ENCODE measurements at places on chromosomes 16 and 17. TPM values are rescaled to one million over a fixed set of nuclear protein-coding genes. Genes with fewer than 3 reads are reported as not detected.

DNA sequence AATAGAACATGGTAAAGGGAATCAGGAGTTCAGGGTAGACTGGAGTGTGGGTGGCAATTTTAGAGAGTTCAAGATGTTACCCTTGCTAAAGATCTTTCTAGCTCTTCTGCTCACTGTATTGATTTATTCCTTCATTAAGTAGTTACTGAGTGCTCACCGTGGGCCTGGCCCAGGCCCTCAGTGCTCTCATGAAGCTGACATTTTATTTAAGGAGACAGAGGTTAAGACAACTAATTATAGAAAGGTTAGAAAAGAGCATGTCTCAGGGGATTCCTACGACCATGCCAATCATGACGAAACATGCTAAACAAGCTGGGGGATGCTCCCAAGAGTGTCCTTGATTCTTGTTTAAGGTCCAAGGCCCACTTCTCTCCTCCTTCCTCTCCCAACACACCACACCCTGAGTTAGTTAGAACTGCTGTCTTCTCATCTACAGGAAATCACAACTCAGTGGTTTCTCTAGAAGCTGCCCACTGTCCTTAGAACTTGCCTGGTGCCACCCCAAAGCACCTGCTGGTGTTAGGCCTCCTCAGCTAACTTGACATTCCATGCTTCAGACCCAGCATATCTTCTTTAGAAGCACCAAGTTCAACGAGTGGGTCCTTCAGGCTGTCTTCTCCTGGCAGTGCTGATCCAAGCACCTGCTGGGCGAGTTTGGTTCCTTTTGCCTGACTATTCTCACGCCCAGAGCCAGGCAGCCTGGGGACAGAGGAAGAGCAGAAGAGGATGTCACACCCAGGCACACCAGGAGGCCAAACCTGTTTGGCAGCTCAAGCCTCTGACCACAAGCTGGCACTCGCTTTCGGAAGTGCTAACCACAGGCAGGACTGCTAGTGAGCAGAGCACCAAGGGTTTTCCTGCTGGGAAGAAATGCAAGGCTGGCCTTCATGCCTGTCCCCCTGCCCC is 79.0 kb downstream of the GAS7 start:
- no peak for ATAC-seq
- no peak overlapping the region for H3K4me3 ChIP-seq
- peaks cover 6% of the 10 kb centered on the region for H3K4me1 ChIP-seq
- no peak overlapping the region for H3K27ac ChIP-seq
- peaks cover 30% of the 10 kb centered on the region for H3K27me3 ChIP-seq

GRCh38 chr17:7440834-7441195 is 1.5 kb downstream of the FGF11 start:
- H3K36me3 ChIP-seq, result peaks cover 47% of the 10 kb centered on the region
- peaks cover 23% of the 10 kb centered on the region for H3K4me1 ChIP-seq
- peak overlapping the region; percentile 95 for H3K4me3 ChIP-seq
- peak overlapping the region; percentile 84 for H3K27ac ChIP-seq

GRCh38 chr16:69619514-69619913 is 53.7 kb downstream of the NFAT5 start:
- peaks cover 67% of the 10 kb centered on the region for H3K36me3 ChIP-seq
- no peak overlapping the region for H3K27ac ChIP-seq
- no peaks in the 10 kb centered on the region for H3K27me3 ChIP-seq

GRCh38 chr16:75792771-75793492 is 66.6 kb upstream of the CPHXL start:
- H3K27ac ChIP-seq, result no peak overlapping the region
- H3K27me3 ChIP-seq, result peaks cover 3% of the 10 kb centered on the region
- ATAC-seq, result no peak
- H3K4me1 ChIP-seq, result no peaks in the 10 kb centered on the region
- no peak overlapping the region for H3K4me3 ChIP-seq

GRCh38 chr17:81576621-81577277 is 24.6 kb upstream of the FAAP100 start:
- H3K4me1 ChIP-seq, result peaks cover 21% of the 10 kb centered on the region
- H3K36me3 ChIP-seq, result peaks cover 89% of the 10 kb centered on the region
- ATAC-seq, result no peak
- no peaks in the 10 kb centered on the region for H3K27me3 ChIP-seq
- H3K4me3 ChIP-seq, result no peak overlapping the region

DNA sequence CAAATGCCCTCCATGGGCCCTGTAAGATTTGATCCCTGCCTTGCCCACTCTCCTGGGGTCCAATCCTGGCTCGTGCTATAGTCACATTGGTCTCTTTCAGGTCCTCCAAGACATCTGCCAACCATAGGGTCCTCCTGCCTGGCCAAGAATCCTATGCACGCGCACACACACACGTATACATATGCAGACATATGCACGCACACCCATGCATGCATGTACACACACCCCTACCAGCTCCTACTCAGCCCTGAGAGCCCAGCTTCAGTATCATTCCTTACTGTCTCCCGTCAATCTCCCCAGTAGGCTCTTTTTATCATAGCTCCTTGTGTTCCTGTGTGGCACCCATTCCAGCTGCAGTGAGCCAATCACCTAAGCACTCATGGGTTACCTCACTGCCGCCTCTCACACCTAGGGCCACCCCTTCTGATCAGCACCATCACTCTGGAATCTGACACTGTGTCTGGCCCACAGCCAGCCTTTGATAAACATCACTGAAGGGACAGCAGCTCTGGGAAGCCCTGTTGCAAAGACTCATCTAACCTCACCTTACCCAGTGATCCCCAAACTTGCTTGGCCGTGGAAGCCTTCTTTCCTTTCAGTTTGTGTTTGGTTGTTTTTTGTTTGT is 7.9 kb upstream of the DNAH17 start:
- no peak for ATAC-seq
- no peak overlapping the region for H3K27ac ChIP-seq
- H3K36me3 ChIP-seq, result no peaks in the 10 kb centered on the region
- no peaks in the 10 kb centered on the region for H3K4me1 ChIP-seq
- no peak overlapping the region for H3K4me3 ChIP-seq
- H3K27me3 ChIP-seq, result peaks cover 10% of the 10 kb centered on the region

DNA sequence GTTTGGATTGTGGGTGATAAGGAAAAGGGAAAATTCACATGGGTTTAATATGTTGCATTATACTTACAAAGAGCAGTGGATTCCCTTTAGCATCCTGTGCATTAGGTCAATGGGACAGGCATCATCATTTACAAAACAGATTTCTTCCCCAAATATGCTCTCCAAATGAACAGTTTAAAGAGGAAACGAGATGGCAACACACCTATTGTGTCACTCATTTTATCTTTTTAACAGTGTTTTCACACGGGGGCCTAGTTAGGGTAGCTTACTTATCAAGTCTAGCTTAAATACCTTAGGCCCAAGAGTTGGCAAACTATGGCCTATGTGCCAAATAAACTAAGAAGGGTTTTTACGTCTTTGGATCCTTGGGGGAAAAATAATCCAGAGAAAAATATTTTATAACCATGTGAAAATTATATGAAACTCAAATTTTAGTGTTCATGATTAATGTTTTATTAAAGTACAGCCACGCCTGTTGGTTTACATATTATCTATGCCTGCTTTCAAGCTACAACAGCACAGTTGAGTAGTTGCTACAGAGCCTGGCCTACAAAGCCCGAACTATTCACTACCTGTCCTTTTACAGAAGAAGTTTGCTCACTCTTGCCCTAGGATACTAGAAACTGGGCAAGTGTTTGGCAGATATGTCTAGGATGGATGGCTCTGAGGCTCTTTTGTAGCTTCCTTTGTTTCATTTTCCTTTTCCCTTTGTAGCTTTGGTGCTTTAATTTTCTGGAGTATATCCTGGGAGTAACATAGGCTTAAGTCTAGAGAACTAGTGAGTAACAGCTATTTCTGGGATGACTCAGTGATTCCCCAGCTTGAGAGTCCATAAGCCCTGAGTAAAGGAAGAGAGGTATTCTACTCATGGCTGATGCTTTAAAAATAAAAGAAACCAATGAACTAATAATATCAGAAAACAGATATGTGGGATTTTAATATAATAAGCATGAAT is 12.4 kb downstream of the NUP93 start:
- H3K27me3 ChIP-seq, result no peaks in the 10 kb centered on the region
- H3K4me3 ChIP-seq, result no peak overlapping the region
- peak; percentile 64 for ATAC-seq
- peak overlapping the region; percentile 26 for H3K27ac ChIP-seq
- H3K4me1 ChIP-seq, result peaks cover 8% of the 10 kb centered on the region

DNA sequence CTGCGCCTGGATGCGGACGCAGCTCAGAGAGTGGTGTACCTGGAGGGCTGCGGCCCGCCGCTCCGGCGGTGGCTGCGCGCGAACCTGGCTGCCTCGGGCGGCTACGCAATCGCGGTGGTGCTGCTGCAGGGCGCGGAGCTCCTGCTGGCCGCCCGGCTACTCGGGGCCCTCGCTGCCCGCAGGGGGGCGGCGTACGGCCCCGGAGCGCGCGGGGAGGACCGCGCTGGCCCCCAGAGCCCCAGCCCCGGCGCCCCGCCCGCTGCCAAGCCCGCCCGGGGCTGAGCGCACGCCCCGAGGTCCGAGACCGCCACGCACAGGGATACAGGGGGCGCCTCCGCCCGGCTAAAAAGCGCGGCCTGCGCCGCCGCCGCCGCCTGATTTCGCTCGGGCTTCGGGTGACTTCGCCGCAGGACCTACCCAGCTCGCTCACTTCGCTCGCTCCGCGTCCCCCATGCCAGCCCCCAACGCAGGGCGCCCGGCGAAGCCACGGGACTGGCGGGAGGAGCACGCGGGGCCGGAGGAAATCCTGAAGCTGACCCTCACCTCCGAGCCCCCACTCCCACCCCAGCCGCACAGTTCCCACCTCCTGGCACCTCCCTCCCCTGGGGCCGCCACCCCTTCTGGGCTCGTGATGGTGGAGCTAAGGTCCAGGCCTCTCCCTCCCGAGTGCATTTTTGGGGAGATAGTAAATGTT is 8.2 kb downstream of the PDE6G start:
- no peak for ATAC-seq
- peaks cover 8% of the 10 kb centered on the region for H3K27me3 ChIP-seq
- H3K27ac ChIP-seq, result no peak overlapping the region
- peaks cover 5% of the 10 kb centered on the region for H3K4me1 ChIP-seq
- H3K36me3 ChIP-seq, result no peaks in the 10 kb centered on the region

GRCh38 chr16:69057400-69058378 is 47.8 kb upstream of the HAS3 start:
- H3K27ac ChIP-seq, result no peak overlapping the region

DNA sequence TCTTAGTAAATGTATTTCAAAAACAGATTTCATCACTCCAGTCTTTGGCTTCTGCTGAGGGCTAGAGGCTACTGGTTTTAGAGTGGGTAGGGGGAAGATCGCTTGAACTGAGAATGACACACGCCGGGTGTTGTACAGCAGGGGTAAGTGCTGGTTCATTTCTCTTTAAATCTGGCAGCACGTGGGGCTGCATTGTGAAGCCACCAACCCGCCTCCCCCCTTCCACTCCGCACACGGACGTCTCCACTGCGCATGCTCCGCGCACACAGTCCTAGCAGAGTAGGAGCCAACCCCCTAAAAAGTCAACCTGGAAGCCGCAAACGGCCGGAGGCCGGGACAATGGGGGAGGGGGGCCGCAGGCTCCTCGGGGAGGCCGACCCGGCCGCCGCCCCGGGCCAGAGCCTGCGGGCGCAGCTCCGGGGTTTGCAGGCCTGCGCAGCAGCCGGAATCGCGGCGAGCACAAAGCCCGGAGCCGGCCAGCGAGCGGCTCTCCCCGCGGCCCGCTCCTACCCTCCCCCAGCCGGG is 1.3 kb downstream of the UBE2G1 start:
- H3K4me1 ChIP-seq, result peaks cover 22% of the 10 kb centered on the region
- ATAC-seq, result peak; percentile 70
- peak overlapping the region; percentile 83 for H3K4me3 ChIP-seq
- no peaks in the 10 kb centered on the region for H3K27me3 ChIP-seq

- no peak overlapping the region for H3K27ac ChIP-seq
- no peak for ATAC-seq
- no peaks in the 10 kb centered on the region for H3K27me3 ChIP-seq
Observed at GRCh38 chr17:65018610-65019316, 37.8 kb downstream of the GNA13 start.

DNA sequence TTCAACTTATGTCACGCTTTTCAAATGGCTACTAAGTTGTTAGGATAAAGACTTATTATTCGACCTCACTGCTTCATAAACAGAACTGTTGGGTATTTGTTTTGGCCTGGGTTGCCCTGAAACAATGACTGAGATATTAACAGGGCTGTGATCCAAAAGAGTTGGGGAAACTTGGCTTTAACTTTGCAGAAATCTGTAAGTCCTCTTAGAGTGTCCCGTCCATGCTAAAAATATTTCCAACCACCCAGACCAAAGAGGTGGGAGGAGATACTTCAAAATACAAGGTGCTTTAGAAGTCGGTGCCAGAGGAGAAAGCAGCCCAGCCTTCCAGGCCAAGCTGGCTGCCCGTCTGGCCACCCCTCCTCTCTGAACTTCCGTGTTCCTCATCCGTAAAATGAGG is 16.1 kb upstream of the SPATA32 start:
- H3K27ac ChIP-seq, result no peak overlapping the region
- H3K36me3 ChIP-seq, result peaks cover 92% of the 10 kb centered on the region
- no peaks in the 10 kb centered on the region for H3K27me3 ChIP-seq

GRCh38 chr17:7786866-7787265 is 47.2 kb upstream of the KDM6B start:
- no peak overlapping the region for H3K27ac ChIP-seq
- no peak for ATAC-seq
- no peaks in the 10 kb centered on the region for H3K4me1 ChIP-seq

DNA sequence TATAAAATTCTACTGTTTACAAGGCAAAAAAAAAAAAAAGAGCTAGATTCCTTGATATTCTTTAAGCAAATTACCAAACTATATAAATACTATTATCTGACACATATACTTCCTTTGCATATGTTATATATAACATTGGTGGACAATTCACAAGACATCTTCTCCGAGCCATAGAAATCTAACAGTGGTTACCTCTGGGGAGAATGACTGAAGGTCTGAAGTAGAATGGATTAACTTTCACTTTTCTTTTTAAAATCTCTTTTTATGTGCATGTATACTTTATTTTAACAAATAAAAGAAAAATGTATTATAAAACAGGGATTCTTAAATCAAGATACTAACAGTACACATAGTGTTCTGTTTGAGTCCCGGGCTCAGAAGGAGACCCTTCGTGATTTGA is 131.0 kb downstream of the MRTFB start:
- no peaks in the 10 kb centered on the region for H3K36me3 ChIP-seq
- no peak overlapping the region for H3K4me3 ChIP-seq

GRCh38 chr17:40560592-40561293 is 4.5 kb downstream of the CCR7 start:
- no peaks in the 10 kb centered on the region for H3K27me3 ChIP-seq
- H3K27ac ChIP-seq, result peak overlapping the region; percentile 99
- H3K4me1 ChIP-seq, result peaks cover 37% of the 10 kb centered on the region

DNA sequence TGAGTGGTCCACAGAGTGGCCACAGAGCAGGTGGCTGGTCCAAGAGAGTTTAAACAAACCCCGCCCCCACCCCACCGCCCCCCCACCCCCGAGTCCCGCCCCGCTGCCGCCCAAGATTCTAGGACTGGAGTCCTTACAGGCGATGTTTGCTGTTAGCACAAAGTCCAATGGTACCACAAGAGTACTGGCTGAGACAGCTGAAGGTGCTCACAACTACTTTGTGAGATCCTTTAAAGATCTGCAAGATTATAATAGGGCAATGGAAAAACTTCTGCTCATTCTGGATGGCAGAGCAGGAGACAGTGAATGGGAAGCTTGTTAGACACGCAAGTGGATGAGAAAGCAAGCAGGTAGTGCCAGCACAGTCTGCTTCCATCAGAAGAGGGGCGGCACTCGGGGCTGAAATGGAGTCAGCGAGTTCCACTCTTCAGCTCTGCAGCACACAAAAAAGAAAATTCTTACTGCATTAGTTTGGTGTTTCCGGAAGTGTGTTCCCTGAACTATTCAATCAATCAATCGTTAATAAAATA is 4.7 kb upstream of the TEKT3 start:
- no peak overlapping the region for H3K4me3 ChIP-seq
- H3K27ac ChIP-seq, result no peak overlapping the region
- no peaks in the 10 kb centered on the region for H3K36me3 ChIP-seq
- H3K27me3 ChIP-seq, result peaks cover 66% of the 10 kb centered on the region

Gene IL21R
- 41.8 TPM for total RNA-seq

Gene KRTAP16-1
- total RNA-seq, result 0.15 TPM

Gene SGSM2
- 43.4 TPM for total RNA-seq

Gene ST6GALNAC2
- total RNA-seq, result not detected

Measured in activated T-helper 17 cell treated with anti-CD3 and anti-CD28 coated beads, Interleukin-2, amount 50 U/mL, for 72 hours (primary cell).